ENCODE measurements at places on chromosomes 5 and 9.

- DNase-seq = no peak
- H3K36me3 ChIP-seq = no peaks in the 10 kb centered on the region
- H3K4me3 ChIP-seq = no peak overlapping the region
- H3K4me1 ChIP-seq = no peaks in the 10 kb centered on the region
- no peak overlapping the region for H3K27ac ChIP-seq
Observed at GRCh38 chr5:133323494-133324457, 272.0 kb downstream of the HSPA4 start.

DNA sequence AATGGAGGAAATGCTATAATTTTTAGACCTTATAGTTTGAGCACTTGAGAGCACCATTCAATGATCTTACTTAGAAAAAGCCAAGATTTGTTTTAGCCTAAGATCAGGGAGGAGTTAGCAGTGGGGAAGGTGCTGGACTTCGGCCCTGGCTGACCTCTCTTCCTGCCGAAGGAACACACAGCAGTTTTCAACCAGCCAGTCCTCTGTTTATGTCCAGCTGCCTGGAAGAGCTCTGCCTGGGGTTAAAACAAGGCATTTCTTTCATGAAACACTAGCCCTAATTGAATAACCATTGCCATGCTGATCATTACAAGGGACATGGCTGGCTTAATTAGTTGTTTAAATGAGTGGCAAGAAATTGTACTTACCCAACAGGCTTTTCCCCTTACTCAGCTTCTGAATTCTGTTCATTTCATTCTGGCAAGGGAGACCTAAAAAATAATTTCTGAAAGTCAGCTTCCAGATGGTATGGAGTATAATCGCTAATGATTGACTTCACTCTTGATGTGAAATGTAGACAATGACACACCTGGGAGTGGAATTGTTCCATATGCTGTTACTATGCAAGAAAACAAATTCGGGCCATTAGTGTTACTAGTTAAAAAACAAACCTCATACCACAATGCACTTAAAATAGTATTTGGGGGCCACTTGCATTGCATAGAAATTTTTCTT, 514.2 kb downstream of the SPOCK1 start:
- no peak for DNase-seq
- no peaks in the 10 kb centered on the region for H3K27me3 ChIP-seq
- H3K27ac ChIP-seq = no peak overlapping the region

DNA sequence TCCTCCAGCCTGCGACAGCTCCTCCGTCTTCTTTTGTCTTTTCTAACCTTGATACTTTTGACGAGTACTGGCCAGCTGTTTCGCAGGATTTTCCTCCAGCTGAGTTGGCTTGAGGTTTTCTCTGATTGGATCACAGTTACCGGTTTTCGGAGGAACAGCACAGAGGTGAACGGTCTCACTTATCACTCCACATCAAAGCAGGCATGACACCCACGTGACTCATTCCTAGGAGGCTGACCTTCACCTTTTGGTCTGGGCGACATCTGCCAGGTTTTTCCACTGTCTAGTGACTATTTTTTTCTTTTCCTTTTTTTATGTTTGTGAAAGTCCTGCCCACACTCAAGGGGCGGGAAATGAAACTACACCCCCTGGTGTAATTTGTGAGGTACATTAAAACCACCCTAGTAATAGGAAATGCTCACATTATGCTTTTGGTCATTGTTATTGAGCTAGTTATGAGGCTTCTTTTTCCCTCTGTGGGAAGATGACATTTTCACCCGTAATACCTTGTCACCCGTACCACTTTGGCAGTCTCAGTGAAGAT, 319.2 kb downstream of the GADD45G start:
- no peak overlapping the region for H3K4me3 ChIP-seq
- no peaks in the 10 kb centered on the region for H3K36me3 ChIP-seq
- no peak overlapping the region for H3K27ac ChIP-seq
- DNase-seq = no peak
- no peaks in the 10 kb centered on the region for H3K4me1 ChIP-seq

GRCh38 chr5:156920042-156920860, 42.8 kb downstream of the TIMD4 start:
- H3K4me1 ChIP-seq = no peaks in the 10 kb centered on the region
- H3K36me3 ChIP-seq = no peaks in the 10 kb centered on the region
- DNase-seq = no peak
- no peaks in the 10 kb centered on the region for H3K27me3 ChIP-seq
- H3K27ac ChIP-seq = no peak overlapping the region

DNA sequence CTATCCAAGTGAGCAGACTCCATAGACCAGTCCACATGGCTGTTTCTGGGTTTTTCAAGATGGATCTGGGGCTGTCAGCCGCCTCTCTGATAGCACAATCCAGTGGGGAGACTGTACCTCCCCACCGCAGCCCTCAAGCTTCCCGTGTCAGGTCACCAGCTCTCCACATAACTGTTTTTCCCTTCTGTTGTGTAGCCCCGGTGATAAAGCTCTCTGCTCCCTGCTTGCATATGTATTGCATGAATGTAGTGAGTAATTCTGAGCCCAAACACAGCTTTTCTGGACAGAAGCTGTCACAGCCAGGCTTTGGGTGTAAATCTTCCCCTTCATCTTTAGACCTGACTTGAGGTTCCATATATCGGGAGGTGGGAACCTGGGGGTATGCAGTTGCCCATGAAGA, 23.1 kb upstream of the CFAP157 start:
- no peaks in the 10 kb centered on the region for H3K27me3 ChIP-seq
- H3K27ac ChIP-seq = no peak overlapping the region
- H3K4me1 ChIP-seq = no peaks in the 10 kb centered on the region
- no peak overlapping the region for H3K4me3 ChIP-seq
- DNase-seq = no peak

- DNase-seq = no peak
- H3K4me3 ChIP-seq = no peak overlapping the region
- no peaks in the 10 kb centered on the region for H3K4me1 ChIP-seq
- no peaks in the 10 kb centered on the region for H3K36me3 ChIP-seq
- no peaks in the 10 kb centered on the region for H3K27me3 ChIP-seq
Observed at GRCh38 chr9:92440751-92441046, 16.4 kb upstream of the OMD start.

GRCh38 chr5:180212363-180213255, 3.6 kb upstream of the RASGEF1C start:
- H3K4me1 ChIP-seq = no peaks in the 10 kb centered on the region
- no peak overlapping the region for H3K4me3 ChIP-seq
- no peaks in the 10 kb centered on the region for H3K36me3 ChIP-seq
- DNase-seq = no peak
- no peak overlapping the region for H3K27ac ChIP-seq
- peaks cover 9% of the 10 kb centered on the region for H3K27me3 ChIP-seq
